ENCODE measurements at places on chromosomes 13 and 19.
A peak's percentile ranks its signal among the peaks of the same experiment; 100 is the strongest.

DNA sequence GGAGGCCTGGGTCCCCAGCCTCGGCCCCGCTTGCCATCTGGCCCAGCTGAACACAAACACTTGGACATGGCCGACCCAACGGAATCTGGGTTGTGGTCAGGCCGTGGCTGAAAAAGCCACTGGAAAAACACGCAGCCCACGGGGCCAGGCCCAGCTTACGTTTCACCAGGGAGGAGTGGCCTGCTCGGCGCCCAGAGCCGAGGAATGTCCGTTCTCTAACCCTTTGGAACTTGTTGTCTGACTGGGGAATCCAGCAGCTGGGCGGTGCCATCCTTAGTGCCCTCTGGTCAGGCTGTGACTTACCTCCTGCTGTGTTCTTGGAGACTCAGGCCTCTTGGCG, 13.8 kb downstream of the CILP2 start:
- DNase-seq, result no peak

DNA sequence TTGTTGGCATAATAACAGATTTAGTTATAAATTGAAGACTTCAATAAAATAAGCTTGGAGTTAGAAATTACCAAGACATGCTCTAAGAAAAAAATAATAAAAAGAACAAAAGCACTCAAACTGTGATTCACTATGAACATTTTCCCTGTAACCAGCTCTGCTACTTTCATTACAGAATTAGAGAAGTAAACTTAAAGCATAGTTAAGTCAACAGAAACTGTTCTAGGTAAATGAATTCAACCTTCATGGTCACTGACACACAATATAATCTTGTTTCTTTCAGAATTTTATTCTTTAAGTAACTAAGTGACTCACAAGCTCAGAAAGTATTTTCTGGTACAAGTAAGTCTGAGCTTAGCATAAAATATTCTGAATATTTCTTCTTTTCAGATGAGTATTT, 136.3 kb downstream of the KLF5 start:
- DNase-seq, result no peak

- DNase-seq, result peak; percentile 35
Observed at GRCh38 chr19:10858204-10858828, 10.1 kb downstream of the C19orf38 start.

- DNase-seq, result no peak
Observed at GRCh38 chr19:47104680-47105079, 8.9 kb downstream of the ZC3H4 start.

- DNase-seq, result no peak
Observed at GRCh38 chr19:15897026-15897737, 692 bp downstream of the CYP4F2 start.

GRCh38 chr13:94660695-94661326, 51.5 kb downstream of the SOX21 start:
- DNase-seq, result no peak
